Neural progenitor cell (in vitro differentiated cells): ENCODE measurements at places on chromosomes 6 and 20. TPM values are rescaled to one million over a fixed set of nuclear protein-coding genes. Genes with fewer than 3 reads are reported as not detected.

Gene VWA7
- 0.15 and 0.34 TPM in 2 replicates for total RNA-seq

Gene MEP1A
- total RNA-seq, result not detected in 2 replicates

GRCh38 chr6:17908831-17909230 is 78.6 kb downstream of the KIF13A start:
- H3K27me3 ChIP-seq, result no peaks in the 10 kb centered on the region
- H3K27ac ChIP-seq, result no peak overlapping the region
- DNase-seq, result no peak
- H3K36me3 ChIP-seq, result no peaks in the 10 kb centered on the region

- peaks cover 2% of the 10 kb centered on the region for H3K27me3 ChIP-seq
- H3K4me1 ChIP-seq, result peaks cover 6% of the 10 kb centered on the region
- H3K27ac ChIP-seq, result no peak overlapping the region
- no peak for DNase-seq
Measured at GRCh38 chr20:62402456-62403150, 4.5 kb downstream of the CABLES2 start.

DNA sequence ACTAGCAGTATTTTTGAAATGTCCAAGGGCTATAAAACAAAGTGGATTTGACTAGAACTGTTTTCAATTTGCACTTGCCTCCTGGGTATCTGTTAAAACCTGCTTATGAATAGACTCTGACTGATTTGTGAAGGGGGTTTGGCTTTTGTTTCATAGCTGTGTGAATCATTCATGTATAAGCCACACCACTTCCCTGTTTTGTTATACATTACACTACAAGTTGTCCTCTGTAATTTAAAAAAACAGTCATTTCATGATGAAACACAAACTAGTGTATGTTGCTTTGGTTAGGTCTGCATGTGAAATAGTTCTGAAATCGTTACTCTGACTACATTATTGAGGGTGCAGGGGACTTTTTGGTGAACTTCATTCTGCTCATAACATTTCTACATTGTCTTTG is 121.7 kb downstream of the NKAIN2 start:
- no peak for DNase-seq
- H3K27me3 ChIP-seq, result peaks cover 28% of the 10 kb centered on the region
- no peak overlapping the region for H3K4me3 ChIP-seq
- no peak overlapping the region for H3K27ac ChIP-seq

GRCh38 chr20:2141600-2142575 is 40.3 kb downstream of the STK35 start:
- DNase-seq, result no peak
- no peak overlapping the region for H3K27ac ChIP-seq
- no peaks in the 10 kb centered on the region for H3K27me3 ChIP-seq
- no peaks in the 10 kb centered on the region for H3K36me3 ChIP-seq

DNA sequence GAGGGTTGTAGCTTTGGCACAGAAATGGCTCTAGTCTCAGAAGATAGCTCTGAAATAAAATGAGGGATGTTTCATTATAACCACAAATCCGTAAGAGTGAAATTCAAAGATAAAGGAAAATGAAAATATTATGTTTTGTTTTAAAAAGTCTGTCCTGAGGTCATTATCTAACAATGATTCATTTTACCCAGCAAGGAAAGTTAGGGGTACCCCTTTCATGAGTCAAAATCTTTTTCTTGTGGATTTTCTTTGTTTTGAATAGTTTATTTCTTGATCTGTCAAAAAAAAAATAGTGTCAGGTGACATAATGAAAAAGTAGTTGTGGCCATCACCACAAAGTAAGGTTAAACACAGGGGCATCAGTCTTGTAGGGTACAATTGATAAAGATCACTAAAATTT is 59.7 kb upstream of the MYB start:
- no peak overlapping the region for H3K4me3 ChIP-seq
- no peaks in the 10 kb centered on the region for H3K36me3 ChIP-seq
- no peaks in the 10 kb centered on the region for H3K4me1 ChIP-seq

DNA sequence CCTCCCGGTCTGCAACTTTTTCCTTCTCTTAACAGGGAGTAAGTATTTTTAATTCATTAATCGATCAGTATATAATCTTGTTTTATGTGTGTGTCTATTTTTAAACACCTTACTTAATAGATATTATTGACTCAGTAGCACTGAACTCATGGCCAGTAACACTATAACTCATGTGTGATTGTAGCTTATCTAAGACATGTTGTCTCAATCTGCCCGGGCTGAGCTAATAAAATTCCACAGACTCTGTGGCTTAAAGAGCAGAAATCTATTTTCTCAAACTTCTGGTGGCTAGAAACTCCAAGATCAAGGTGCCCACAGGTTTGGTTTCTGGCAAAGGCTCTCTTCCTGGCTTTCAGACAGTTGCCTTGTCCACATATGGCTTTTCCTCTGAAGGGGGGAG is 68.8 kb upstream of the TNFAIP3 start:
- no peaks in the 10 kb centered on the region for H3K27me3 ChIP-seq
- no peak overlapping the region for H3K27ac ChIP-seq
- H3K36me3 ChIP-seq, result no peaks in the 10 kb centered on the region
